ENCODE measurements at places on chromosomes 6 and 20.

DNA sequence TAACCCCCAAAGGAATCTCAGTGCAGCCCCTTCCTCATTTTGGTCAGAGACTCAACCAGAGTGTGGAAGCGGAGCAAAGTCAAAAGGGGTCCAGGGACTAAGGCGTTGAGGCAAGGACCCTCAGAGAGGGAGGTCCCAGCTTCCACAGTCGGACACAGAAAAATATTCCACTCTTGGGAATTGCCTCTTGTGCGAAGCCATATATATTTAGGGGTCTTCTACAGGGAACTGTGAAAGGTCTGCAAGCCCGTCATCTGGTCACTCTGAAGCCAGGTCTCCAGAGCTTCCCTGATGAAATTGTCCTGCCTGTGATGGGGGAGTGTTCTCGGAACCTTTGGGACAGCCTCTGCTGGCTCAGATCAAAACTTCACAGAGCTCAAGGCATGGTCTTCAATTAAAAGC is 160.8 kb downstream of the TBXT start:
- no peak for DNase-seq
- no peak overlapping the region for H3K4me3 ChIP-seq
- no peak overlapping the region for H3K27ac ChIP-seq
- peaks cover 10% of the 10 kb centered on the region for H3K4me1 ChIP-seq

DNA sequence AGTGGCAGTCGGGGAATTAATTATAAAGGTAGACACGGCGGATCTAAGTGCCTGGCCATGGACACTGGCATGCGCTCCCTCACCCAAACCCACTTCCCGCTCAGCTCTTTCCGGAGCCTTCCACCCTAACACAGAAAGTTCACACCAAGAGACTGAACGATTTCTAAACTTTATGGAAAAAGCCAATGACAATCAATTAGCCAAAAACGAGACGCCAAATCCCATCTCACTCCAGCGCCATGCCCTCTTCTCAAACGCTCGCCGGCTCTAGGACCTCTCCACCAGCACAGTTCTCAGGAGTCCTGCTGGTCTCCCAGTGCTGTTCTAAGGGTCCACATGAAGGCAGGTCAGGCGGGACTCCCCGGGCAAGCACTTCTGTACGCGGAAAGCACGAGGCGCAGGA is 641 bp downstream of the SF3B5 start:
- peaks cover 11% of the 10 kb centered on the region for H3K4me1 ChIP-seq
- H3K4me3 ChIP-seq: peak overlapping the region; percentile 100
- no peak for DNase-seq
- peak overlapping the region; percentile 88 for H3K27ac ChIP-seq
- no peaks in the 10 kb centered on the region for H3K27me3 ChIP-seq

DNA sequence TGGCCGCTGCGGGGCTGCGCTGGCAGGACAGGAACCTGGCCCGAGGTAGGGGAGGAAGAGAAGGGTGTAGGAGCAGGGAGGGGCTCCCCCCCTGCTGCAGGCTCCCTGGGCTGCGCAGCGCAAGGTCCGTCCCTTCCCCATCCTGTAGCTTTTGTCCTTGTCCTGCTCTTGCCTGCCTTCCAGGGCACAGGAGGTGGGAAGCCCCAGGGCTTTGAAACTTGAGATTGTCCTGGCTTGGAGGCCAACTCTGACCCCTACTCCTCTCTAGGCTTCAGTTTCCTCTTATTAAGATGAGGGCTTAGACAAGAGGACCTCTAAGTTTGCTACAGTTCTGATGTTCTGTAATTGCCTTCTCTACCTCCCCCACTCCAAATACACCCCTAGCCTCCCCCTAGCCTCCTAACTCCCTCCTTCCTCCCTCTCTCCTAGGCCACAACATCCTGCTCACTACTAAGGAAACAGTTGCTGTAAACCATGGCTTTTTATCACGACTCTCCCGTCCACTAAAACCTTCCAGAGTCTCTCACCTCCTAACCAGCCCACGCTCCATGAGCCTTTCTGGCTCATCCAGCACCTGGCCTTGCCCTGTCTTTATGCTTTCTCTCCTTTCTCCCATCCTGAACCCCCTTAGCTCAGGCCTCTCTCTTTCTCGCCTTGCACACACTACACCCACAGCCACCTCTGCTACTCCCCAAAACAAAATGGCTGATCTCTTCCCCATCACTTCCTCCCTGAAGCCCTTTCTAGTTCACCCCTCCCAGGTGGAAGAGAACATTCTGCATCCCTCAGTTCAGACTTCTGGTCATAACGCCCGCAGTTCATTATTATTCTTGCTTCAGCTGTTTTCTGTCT is 10.2 kb downstream of the UNC5CL start:
- no peaks in the 10 kb centered on the region for H3K27me3 ChIP-seq
- no peaks in the 10 kb centered on the region for H3K36me3 ChIP-seq
- peak overlapping the region; percentile 91 for H3K27ac ChIP-seq
- no peak for DNase-seq

GRCh38 chr6:81694207-81694606 is 58.3 kb downstream of the TENT5A start:
- no peaks in the 10 kb centered on the region for H3K36me3 ChIP-seq
- H3K4me3 ChIP-seq: no peak overlapping the region
- H3K27me3 ChIP-seq: no peaks in the 10 kb centered on the region
- no peak overlapping the region for H3K27ac ChIP-seq
- DNase-seq: no peak

DNA sequence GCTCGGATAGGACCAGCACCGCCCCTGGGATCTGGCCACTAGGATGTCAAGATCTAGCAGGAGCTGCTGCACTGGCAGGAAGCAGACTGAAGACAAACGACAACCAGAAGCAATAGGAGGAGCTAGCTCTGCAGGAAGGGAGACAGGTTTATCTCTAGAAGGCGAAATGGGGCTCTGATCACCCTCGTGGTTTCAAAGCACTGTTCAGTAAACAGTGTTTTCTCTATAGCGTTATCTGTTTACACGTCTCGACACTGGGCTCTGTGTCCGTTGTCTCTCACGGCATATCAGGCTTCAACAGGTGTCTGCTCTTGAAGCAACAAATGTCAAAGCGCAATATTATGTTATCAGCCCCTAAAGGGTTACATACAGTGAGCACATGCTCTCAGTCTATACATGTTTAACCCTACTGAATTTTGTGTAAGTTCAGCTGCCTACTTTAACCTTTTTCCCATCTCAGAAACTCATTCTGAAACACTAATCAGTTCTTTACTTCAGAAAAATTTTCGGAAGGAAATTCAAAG is 23.8 kb downstream of the TMEM14B start:
- no peak overlapping the region for H3K4me3 ChIP-seq
- no peak for DNase-seq
- no peaks in the 10 kb centered on the region for H3K4me1 ChIP-seq
- H3K36me3 ChIP-seq: peaks cover 8% of the 10 kb centered on the region
- no peaks in the 10 kb centered on the region for H3K27me3 ChIP-seq

GRCh38 chr20:24783631-24784492 is 165.2 kb upstream of the CST7 start:
- no peaks in the 10 kb centered on the region for H3K36me3 ChIP-seq
- no peaks in the 10 kb centered on the region for H3K27me3 ChIP-seq
- H3K4me3 ChIP-seq: no peak overlapping the region
- no peak for DNase-seq
- H3K27ac ChIP-seq: no peak overlapping the region

GRCh38 chr6:81814370-81815076 is 62.0 kb upstream of the TENT5A start:
- H3K4me3 ChIP-seq: no peak overlapping the region
- no peak for DNase-seq
- no peaks in the 10 kb centered on the region for H3K36me3 ChIP-seq
- H3K27me3 ChIP-seq: no peaks in the 10 kb centered on the region
- no peak overlapping the region for H3K27ac ChIP-seq

- H3K27ac ChIP-seq: no peak overlapping the region
- no peaks in the 10 kb centered on the region for H3K36me3 ChIP-seq
- no peak for DNase-seq
- H3K27me3 ChIP-seq: peaks cover 7% of the 10 kb centered on the region
Measured at GRCh38 chr6:6565069-6565468, 23.5 kb upstream of the LY86 start.

Measured in Panc1 (cell line).